ENCODE measurements at places on chromosomes 3 and 15.

DNA sequence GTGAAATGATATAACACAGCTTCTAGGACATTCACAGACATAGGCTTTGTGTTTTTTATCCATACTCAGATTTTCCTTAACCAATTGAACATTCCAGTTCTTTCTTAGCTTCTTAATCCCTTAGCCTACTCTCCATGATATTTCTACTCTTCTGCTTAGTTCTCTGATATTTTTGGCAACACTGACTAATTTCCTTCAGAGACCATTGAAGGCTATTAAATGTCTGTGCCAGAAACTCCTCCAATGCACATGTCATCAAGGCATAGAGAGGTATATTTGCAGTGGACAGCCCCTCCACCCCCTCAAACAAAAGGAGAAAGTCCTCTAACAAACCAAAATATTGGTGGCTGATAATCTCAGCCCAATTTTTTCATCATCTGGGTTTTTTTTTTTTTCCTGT, 105.9 kb upstream of the TSC22D2 start:
- DNase-seq = no peak

DNA sequence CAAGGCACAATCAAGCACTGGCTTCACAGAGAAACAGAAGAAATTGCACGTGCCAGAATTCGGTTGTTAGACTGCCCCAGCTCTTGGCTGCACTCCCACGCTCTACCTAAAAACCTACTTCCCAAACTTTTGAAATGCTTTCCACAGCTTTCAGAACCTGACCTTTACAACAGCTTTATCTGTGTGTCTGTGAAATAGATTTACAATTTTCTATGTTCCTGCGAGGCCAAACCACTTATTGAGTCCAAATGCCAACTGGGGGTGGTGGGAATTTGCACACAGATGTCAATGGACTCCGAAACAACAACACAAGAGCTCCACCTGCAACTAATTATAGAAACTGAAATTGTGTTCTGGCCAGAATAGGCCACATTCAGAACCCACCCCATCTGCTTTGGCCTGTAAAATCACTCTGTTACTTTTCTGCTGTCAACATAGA, 44.6 kb downstream of the ERC2 start:
- no peak for DNase-seq

- DNase-seq = no peak
These were observed 95.9 kb upstream of the PRR20G start for GRCh38 chr3:127383656-127384179.

DNA sequence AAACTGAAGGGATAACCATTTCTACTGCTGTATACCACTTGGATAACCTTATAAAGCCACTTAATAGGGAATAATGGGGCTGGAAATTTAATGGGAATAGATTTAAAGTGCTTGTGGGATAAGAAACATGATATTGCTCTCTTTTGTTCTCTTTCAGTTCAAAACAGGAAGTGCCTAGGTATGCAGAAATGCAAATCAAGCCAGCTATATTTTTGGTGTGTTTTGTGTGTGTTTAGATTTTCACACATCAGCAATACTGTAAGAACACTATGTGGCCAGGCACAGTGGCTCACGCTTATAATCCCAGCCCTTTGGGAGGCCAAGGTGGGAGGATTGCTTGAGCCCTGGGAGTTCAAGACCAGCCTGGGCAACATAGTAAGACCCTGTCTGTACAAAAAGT, 442.3 kb upstream of the TPRG1 start:
- no peak for DNase-seq
